ENCODE measurements at places on chromosomes 16 and 17.
A peak's percentile ranks its signal among the peaks of the same experiment; 100 is the strongest.

DNA sequence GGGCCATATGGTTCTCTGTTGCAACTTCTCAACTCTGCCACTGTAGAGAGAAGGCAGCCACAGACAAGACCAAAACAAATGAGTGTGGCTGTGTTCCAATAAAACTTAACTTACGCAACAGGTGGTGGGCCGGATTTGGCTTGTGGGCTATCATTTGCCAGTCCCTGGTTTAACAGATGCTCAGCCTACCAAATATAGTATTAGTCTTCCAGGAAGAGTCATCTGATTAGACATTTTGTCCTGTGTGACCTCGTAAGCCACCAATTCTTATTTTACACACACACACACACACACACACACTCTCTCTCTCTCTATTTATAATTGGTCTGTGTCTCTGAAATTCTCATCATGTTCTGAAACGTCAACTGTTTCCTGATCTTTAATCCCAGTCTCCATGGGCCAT lies 245.9 kb downstream of the XYLT1 start:
- DNase-seq, result no peak

GRCh38 chr17:65173284-65173793 lies 36.2 kb downstream of the RGS9 start:
- peak; percentile 73 for DNase-seq

- DNase-seq, result no peak
Observed at GRCh38 chr17:14150619-14151018, 81.3 kb downstream of the COX10 start.

- no peak for DNase-seq
Observed at GRCh38 chr17:27456681-27457359, 572 bp downstream of the KSR1 start.

- DNase-seq, result no peak
Observed at GRCh38 chr17:76691379-76692191, 19.2 kb downstream of the MXRA7 start.

DNA sequence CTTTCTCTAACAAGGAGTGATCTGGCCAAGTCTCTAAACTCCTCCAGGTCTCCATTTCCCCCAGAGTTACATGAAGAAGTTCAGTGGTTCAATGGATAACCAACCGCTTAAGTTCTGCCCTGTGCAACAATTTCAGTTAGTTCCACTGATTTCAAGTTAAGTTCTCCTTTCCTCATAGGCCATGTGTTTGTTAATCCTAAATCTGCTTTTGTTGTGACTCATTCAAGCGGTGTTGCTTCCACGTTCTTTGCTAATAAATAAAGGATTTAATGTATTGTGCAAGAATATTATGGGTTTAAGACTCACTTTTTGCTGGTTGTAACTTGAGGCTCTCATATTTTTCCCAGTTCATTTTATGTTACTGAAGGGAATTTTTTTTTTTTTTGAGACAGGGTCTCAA lies 36.3 kb downstream of the GNA13 start:
- peak; percentile 79 for DNase-seq

DNA sequence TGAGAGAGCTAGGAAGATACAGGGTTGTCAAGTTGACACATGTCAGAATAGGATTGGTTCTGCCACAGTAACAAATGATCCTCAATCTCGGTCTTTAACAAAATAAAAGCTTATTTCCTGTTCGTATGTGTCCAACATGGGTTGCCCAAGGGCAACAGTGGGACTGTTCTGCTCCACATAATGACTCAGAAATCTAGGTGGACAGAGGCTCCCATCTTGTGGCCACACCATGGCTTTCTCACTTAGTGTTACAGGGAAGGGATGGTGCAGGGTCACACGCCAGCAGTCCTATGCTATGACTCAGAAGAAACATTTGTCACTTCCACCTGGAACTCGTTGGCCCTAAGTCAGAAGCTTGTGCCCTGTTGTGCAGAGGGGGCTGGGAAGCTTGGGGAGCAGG lies 364.9 kb downstream of the SNX29 start:
- DNase-seq, result peak; percentile 90

DNA sequence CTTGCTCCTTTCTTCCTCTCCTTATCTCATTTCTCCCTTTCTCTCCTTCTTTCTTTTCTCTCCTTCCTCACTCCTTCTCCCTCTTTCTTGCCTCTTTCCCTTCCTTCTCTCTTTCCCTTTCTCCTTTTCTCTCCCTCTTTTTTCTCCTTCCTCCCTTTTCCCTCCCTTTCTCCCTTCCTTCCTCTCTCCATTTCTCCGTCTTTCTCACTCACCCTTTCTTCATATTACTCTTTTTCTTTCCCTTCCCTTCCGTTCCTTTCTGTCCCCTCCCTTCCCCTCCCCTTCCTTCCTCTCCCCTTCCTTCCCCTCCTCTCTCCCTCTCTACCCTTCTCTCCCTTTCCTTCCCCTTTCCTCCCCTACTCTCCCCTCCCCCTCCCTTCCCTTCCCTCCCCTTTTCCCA lies 240.8 kb downstream of the HS3ST3B1 start:
- no peak for DNase-seq

GRCh38 chr16:85994492-85995490 lies 95.8 kb downstream of the IRF8 start:
- no peak for DNase-seq

DNA sequence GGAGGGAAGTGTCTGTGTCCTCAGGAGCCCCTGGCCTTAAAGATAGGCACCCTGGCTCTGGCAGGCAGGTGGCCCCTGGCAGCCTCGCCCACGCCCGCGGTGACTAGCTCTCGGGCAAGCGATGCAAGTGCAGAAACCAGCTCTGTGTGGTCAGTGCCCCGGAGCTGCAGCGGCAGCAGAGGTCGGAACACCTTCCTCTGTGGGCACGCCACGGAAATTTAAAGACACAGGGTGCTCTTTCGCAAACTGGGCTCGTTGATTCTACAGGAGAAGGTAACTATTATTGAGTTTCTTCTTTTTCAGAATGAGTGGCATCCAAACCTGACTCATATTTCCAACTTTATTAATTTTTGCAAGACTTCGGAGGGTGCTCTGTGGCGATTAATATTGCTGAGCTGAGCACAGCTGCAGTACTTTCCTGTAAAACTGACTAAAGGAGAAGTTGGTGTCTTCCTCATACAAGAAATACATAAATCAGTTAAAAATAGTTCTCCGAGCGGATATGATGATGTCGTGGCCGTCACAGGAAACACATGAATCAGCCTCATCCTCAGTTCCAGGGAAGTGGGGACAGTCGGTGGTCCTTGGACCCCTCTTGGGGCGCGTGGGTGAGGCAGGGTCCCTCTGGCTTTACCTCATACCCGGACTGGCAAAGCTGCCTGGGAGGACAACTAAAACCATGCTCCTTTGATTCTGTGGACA lies 120.2 kb downstream of the METRNL start:
- DNase-seq, result peak; percentile 80

GRCh38 chr16:79826732-79827475 lies 226.4 kb upstream of the MAF start:
- no peak for DNase-seq

DNA sequence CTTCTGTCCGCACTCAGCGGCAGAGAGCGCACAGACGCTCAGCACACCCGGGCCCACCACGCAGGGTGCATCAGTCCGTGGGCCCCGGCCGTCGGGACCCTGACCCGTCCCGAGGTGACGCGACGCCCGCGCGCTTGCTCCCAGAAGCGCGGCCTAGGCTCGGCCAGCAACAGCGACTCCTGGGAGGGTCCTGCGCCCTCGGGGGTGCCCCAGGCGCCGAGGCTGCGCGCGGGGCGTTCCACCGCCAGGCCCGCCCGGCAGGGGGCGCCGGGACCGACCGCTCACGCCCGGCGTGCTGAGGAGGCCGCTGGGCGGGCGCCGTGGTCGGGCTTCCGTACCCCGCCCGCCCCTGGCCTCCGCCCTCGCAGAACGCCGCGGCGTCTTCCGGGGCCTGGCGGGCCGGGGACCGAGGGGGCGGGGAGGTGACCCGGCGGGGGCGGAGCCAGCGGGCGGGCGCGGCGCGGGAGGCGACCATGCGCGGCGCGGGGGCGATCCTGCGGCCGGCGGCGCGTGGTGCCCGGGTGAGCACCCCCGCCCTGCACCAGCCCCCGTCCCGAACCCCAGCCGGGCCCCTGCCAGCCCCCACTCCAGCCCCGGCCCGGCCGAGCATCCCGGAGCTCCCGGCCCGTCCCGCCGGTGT lies at the start of gene CISD3:
TSS of gene CISD3 (plus strand) at position 456 of the 640 bp plus-strand sequence. CDS start at position 474, 18 bp downstream.
- peak; percentile 91 for DNase-seq

DNA sequence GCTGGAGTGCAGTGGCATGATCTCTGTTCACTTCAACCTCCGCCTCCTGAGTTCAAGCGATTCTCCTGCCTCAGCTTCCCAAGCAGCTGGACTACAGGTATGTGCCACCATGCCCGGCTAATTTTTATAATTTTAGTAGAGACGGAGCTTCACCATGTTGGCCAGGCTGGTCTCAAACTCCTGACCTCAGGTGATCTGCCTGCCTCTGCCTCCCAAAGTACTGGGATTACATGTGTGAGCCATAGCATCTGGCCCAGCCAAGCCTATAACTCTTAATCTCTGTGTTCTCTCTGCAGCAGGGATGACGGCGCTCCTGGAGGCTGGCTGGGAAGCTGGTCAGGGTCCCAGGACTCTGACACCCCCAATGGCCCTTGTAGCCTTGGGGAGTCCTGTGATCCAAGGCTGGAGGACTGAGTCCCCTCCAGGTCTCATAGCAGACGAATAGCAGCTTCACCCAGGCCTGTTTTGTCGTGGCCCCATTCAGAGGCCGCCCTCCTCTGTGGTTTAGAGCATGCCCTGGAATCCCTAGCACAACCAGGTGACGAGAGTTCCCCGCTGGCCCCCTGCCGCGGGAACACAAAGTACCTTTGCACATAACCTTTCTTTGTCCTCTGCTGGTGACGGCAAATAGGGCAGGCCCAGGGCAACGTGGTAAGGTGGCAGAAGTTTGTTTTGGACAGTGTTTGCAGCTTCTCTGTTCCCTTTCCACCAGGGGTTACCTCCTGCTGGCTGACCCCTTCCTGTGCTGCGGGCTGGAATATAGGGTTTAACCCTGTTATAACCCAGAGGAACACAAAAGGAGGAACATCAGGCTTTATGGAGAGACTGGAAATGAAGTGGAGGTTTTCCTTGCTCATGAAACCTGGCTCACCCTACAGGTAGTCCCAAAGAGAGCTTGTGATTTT lies 43.0 kb upstream of the TOB1 start:
- no peak for DNase-seq

GRCh38 chr16:22977294-22977697 lies 163.3 kb downstream of the HS3ST2 start:
- peak; percentile 29 for DNase-seq
